BJ (cell line): ENCODE measurements at places on chromosomes 6 and 20. TPM values are rescaled to one million over a fixed set of nuclear protein-coding genes. Genes with fewer than 3 reads are reported as not detected.

- no peak for DNase-seq
These were observed 73.6 kb downstream of the ERMARD start for GRCh38 chr6:169824848-169825557.

DNA sequence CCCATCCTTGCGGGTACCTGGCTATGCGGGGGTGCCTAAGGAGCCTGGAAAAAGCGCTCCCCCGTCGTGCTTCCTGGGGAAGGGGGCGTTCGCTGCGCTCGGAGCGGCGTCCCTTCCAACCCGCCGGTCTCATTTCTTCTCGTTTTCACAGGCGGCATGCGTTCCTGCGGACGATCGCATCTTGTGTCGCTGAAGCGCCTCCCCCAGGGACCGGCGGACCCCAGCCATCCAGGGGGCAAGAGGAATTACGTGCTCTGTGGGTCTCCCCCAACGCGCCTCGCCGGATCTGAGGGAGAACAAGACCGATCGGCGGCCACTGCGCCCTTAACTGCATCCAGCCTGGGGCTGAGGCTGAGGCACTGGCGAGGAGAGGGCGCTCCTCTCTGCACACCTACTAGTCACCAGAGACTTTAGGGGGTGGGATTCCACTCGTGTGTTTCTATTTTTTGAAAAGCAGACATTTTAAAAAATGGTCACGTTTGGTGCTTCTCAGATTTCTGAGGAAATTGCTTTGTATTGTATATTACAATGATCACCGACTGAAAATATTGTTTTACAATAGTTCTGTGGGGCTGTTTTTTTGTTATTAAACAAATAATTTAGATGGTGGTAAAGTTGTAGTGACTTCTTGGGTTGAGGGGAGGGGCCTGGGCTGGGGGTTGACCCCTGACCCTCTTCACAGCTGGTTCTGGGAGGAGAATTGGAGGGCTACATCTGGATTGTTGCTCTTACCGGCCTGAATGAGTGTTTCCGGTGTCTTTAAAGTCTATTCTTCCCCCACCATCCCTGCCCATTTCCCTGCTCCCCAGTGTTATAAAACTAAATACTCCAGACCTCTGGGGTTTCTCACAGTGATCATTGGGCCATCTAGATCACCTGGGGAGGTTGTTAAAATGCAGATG lies 1.1 kb downstream of the ID1 start:
- DNase-seq: no peak

DNA sequence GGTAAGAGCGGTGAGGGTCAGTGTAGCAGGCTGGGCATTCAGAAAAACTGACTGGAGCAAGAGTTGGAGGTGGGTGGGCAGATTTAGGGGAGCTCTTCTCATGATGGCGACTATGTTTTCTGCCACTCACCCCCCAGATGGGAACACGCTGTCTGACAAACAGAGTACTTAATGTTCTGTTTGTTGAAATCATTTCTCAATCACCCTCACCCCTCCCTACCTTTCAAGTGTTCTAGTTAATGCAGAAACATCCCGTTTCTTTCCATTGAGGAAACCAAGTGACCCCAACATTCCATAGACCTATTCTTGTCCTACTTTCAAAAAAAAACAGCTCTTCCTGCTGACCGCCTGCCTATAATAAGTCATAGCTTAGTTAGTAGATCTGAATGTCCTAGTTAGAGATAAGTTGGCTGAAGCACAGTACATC lies 132.5 kb upstream of the NEDD9 start:
- DNase-seq: no peak

C6orf163 gene
- polyA plus RNA-seq: 0.20 and 0.78 TPM in 2 replicates

OPRL1 gene
- 0.66 and 0.97 TPM in 2 replicates for polyA plus RNA-seq

GLYATL3 gene
- not detected in 2 replicates for polyA plus RNA-seq

PAK5 gene
- not detected in 2 replicates for polyA plus RNA-seq
